Kidney (tissue), 22 donors: ENCODE measurements at places on chromosomes 5 and 9.

DNA sequence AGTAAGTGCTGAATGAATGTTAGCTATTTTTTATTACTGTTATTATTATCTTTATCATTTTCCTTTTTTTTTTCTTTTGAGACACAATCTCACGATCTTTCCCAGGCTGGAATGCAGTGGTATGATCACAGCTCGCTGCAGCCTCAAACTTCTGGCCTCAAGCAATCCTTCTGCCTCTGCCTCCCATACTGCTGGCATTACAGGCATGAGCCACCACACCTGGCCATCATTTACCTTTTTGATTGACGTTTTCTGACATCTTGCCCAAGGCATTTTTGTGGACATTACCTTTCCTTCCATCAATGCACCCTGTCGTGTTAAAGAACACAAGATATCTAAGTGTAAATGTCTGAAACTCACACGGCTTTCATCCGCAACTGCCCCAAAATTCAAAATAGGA lies 138.2 kb downstream of the GAS1 start:
- no peak for DNase-seq
- H3K27ac ChIP-seq = no peak overlapping the region
- H3K36me3 ChIP-seq = no peaks in the 10 kb centered on the region

GRCh38 chr9:129435291-129435690 lies 185.6 kb downstream of the C9orf50 start:
- no peak overlapping the region for H3K27ac ChIP-seq
- H3K36me3 ChIP-seq = no peaks in the 10 kb centered on the region
- no peak overlapping the region for H3K4me3 ChIP-seq
- peaks cover 30% of the 10 kb centered on the region for H3K4me1 ChIP-seq

- no peaks in the 10 kb centered on the region for H3K27me3 ChIP-seq
- no peak for DNase-seq
- no peak overlapping the region for H3K4me3 ChIP-seq
- no peaks in the 10 kb centered on the region for H3K4me1 ChIP-seq
- H3K36me3 ChIP-seq = no peaks in the 10 kb centered on the region
- H3K27ac ChIP-seq = no peak overlapping the region
These were observed 483.1 kb upstream of the PIK3R1 start for GRCh38 chr5:67732471-67732870.

- no peak within 1 kb of the TSS for H3K27ac ChIP-seq
- H3K4me1 ChIP-seq = no peaks in the 10 kb centered on the region
- no peaks in the 10 kb centered on the region for H3K27me3 ChIP-seq
These were observed at the start of gene PAEP for GRCh38 chr9:135561391-135562234. PAEP (plus strand) TSS chr9:135561756.

GRCh38 chr9:109319017-109319625 lies 1.7 kb downstream of the EPB41L4B start:
- H3K36me3 ChIP-seq = no peaks in the 10 kb centered on the region
- DNase-seq = peak; percentile 62
- peak overlapping the region; percentile 3 for H3K27ac ChIP-seq
- peaks cover 2% of the 10 kb centered on the region for H3K4me1 ChIP-seq

DNA sequence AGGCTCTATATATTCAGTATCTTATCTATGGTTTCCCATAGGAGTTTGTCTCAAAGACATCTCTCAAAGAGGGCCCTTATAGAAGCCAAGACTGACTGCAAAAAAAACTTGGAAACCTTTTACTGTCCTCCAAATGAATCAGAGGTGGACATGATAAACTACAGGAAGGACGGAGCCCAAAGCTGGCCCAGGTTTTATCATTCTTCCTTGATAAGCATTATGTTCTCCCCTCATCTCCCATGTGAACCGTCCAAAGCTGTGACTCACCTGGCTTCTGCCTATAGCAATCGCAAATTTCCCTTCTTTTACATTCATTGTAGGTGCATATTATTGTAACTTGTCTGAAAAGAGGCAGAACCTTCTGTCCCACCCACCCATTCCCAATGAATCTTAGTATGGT lies 35.0 kb upstream of the NIM1K start:
- no peak overlapping the region for H3K4me3 ChIP-seq
- no peak overlapping the region for H3K27ac ChIP-seq
- H3K36me3 ChIP-seq = no peaks in the 10 kb centered on the region
- no peak for DNase-seq
- no peaks in the 10 kb centered on the region for H3K4me1 ChIP-seq
- no peaks in the 10 kb centered on the region for H3K27me3 ChIP-seq

DNA sequence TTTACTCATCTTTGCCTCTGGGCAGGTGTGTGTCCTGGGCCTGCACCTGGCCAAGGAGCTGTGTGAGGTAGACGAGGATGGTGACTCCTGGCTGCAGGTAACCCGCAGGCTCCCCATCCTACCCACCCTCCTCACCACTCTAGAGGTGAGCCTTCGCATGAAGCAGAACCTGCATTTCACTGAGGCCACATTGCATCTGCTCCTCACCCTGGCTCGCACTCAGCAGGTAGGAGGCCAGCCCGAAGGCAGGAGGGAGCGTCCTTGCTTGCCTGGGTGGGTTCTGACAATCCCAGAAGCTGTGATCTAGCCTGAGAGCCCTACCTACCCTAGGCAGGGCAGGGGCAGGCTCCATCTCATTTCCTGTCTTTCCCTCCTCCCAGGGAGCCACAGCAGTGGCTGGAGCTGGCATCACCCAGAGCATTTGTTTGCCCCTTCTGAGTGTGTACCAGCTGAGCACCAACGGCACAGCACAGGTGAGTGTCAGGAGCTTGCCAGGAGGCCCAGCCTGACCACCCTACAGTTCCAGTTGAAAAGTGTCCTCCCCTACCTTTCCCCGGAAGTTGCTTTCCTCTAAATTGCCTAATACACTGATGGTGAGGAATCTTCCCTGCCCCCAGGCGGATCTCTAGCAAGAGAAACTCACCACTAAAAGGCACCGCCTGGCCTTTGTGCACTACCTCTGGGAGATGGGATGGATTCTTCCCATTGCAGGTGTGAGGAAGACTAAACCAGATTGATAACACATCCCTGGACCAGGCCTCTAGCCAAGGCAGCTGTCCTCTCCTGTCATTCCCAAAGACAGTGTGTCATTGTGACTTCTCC lies 26.4 kb downstream of the SH3GLB2 start:
- peaks cover 57% of the 10 kb centered on the region for H3K36me3 ChIP-seq
- H3K4me3 ChIP-seq = no peak overlapping the region
- H3K4me1 ChIP-seq = no peaks in the 10 kb centered on the region
- DNase-seq = no peak
- H3K27ac ChIP-seq = no peak overlapping the region
- H3K27me3 ChIP-seq = no peaks in the 10 kb centered on the region

GRCh38 chr9:77013206-77013931 lies 6.1 kb upstream of the FOXB2 start:
- H3K4me1 ChIP-seq = peaks cover 2% of the 10 kb centered on the region
- H3K27ac ChIP-seq = no peak overlapping the region
- H3K4me3 ChIP-seq = no peak overlapping the region
- no peaks in the 10 kb centered on the region for H3K36me3 ChIP-seq

- peak overlapping the region; percentile 74 for H3K27ac ChIP-seq
- DNase-seq = no peak
- H3K27me3 ChIP-seq = no peaks in the 10 kb centered on the region
- H3K36me3 ChIP-seq = no peaks in the 10 kb centered on the region
These were observed 70.0 kb downstream of the KLHL3 start for GRCh38 chr5:137665678-137666460.

GRCh38 chr9:120890320-120891244 lies 13.6 kb upstream of the PHF19 start:
- H3K27ac ChIP-seq = no peak overlapping the region
- H3K27me3 ChIP-seq = no peaks in the 10 kb centered on the region
- no peaks in the 10 kb centered on the region for H3K4me1 ChIP-seq

- H3K4me3 ChIP-seq = peak overlapping the region; percentile 94
- H3K36me3 ChIP-seq = peaks cover 17% of the 10 kb centered on the region
- peak overlapping the region; percentile 51 for H3K27ac ChIP-seq
- H3K4me1 ChIP-seq = peaks cover 43% of the 10 kb centered on the region
These were observed 272 bp downstream of the ANAPC2 start for GRCh38 chr9:137188086-137188489.

DNA sequence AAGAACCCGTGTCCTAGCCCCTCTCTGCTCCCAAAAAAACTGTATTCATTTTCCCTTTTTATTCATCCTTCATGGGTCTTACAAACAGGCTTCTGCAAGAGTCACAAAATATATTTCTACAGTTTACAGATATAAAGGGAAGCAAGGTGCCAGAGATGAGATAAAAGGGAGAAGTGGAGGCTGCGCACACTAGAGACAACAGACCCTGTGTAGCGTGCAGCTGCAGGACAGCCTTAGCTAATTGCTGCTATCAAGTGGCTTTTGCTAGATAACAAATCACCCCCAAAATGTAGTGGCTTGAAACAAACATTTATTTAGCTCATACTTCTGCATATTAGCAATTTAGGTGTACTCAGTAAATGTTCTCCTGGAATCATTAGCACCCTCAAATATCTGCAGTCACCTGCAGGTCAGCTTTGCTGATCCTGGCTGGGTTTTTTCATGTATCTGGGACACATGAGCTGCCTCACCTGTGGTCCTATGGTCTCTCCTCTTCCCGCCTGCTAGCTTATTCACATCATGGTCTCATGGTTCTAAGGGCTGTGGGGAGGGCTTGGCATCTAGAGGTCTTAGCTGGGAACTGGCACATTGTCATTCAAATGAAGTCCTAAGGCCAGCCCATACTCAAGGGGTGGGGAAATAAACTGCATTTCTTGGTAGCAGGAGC lies 29.4 kb downstream of the ARHGEF37 start:
- no peak overlapping the region for H3K4me3 ChIP-seq
- no peak for DNase-seq
- peaks cover 19% of the 10 kb centered on the region for H3K36me3 ChIP-seq
- H3K27ac ChIP-seq = peak overlapping the region; percentile 47
- peaks cover under 1% of the 10 kb centered on the region for H3K4me1 ChIP-seq
